Midbrain (tissue), 1 donor: ENCODE measurements at places on chromosomes 7 and 10.

GRCh38 chr7:150942001-150942590, 36.0 kb downstream of the KCNH2 start:
- no peak for DNase-seq

DNA sequence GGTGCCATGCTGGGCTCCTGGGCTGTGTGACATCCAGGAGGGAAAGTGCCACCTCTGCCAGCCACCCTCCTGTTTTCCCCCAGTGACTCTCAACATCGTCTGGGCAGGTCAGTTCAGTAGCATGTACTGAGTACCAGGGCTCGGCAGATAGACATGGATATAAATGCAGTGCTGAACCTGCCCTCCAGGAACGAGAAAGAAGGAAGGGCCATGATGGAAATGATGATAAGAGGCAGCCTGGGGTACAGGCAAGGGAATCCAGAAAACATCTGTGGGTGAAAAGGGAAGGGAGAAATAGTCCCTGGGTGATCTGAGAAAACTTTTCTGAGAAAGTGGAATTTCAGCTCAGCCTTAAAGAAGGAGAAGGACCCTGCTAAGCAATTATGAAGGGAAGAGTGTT, 12.1 kb downstream of the CNNM1 start:
- DNase-seq, result no peak

DNA sequence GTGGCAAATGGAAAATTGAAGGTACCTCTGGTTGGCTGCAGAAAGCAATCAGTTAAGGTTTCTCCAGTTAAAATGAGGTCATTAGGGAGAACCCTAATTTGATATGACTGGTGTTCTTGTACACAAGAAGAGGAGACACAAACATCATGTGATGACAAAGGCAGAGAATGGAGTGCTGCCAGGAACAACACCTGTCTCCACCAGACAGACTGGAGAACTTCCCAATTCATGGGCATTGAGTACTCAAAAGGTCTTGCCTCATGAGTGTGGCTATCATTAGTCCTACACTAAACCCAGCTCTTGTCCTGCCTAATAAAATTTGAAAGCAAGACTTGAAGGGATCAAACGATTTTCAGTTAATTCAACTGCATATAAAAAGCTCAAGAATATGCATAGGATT, 152.6 kb downstream of the PTPN20 start:
- DNase-seq, result no peak

DNA sequence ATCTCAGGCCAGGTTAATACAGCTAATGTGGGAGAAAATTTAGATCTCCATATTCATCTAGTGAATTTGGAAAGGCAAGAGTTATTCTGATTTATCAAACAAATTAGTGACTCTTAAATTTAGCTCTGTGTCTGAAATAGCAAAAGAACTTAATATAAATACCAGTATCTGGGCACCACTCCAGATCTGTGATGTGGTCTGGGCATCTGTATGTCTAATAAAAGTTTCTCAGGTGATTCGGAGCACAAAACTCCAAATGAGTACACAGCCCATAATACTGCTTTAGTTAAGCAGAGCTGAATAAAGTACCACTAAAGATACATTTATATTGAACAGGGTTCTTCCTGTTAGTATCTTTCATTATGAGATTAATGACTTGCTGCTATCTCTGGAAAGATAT, 261.4 kb downstream of the BAMBI start:
- no peak for DNase-seq

- DNase-seq, result no peak
These were observed 42.8 kb downstream of the NSUN6 start for GRCh38 chr10:18608596-18608995.

DNA sequence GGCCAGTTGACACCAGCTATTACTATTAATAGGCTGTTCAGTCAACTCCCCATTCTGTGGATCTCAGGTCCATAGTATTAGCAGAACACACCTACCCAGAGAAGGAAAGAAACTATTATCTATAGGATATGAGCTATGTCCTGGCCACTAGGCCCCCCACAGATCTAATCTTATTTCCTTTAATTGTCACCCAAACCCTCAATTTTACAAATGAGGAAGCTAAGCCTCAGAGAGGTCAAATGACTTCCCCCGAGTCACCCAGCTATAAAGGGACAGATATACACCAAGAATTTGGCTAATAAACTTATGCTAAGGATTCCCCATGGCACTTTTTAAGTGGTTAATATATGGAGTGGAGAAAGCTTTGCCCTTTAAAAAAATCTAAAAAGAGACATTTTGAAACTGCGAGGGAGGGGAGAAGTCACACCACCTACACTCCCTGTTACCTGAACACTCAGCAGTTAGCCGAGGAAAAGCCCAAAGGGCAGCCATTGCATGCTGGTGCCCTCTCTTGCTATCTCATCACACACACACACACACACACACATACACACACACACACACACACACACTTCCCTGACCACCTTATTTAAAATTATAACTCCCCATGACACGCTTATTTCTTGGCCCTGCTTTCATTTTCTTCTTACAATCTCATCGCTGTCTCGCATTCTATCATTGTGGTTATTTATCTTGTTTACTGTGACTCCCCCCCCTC, 157.0 kb upstream of the ADO start:
- DNase-seq, result no peak

DNA sequence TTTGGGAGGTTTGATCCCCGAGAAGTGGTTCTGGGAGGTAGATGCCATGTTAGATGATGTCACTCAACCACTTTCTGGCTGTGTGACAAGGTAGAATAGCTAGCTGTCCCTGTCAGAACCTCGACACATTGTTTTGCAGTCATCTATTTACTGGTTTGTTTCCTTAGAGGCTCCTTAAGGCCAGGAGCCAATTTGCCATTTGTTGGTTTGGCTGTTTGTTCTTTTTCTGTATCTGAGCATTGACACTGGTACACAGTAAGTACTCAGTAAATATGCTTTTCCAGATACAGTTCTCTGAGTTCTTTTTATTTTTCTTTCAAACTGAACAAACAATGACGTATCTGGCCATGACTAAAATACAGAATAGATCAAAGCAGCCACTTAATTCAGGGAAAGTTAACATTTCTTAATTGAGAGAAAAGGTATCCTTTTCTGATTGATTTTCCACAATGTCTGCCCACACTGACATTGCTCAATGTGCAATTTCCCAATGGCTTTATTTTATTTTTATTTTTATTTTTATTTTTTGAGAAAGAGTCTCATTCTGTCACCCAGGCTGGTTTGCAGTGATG, 121.6 kb downstream of the SPAG6 start:
- no peak for DNase-seq
